ENCODE measurements at places on chromosomes 3 and 15.

DNA sequence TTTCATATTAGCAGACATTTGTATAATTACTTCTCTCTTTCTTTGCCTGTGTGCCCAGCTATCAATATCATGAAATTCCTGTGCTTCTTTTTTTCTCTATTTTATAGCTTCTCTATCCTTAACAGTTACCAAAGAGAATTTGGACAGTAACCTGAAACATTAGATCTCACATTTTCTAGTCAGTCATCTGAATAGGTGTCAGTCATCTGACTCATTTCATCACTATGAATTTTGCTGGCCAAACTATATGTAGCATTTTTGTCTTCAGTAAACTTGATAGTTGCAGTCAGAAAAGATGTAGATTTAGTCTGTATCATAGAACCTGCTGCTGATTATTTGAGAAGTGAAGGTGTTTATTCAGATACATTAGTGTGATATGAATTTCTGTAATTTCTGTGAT lies 52.6 kb downstream of the HMG20A start:
- DNase-seq, result no peak

GRCh38 chr3:27319847-27320526 lies 49.2 kb downstream of the NEK10 start:
- peak; percentile 89 for DNase-seq

GRCh38 chr3:132818251-132818650 lies 96.0 kb upstream of the NPHP3 start:
- DNase-seq, result no peak

DNA sequence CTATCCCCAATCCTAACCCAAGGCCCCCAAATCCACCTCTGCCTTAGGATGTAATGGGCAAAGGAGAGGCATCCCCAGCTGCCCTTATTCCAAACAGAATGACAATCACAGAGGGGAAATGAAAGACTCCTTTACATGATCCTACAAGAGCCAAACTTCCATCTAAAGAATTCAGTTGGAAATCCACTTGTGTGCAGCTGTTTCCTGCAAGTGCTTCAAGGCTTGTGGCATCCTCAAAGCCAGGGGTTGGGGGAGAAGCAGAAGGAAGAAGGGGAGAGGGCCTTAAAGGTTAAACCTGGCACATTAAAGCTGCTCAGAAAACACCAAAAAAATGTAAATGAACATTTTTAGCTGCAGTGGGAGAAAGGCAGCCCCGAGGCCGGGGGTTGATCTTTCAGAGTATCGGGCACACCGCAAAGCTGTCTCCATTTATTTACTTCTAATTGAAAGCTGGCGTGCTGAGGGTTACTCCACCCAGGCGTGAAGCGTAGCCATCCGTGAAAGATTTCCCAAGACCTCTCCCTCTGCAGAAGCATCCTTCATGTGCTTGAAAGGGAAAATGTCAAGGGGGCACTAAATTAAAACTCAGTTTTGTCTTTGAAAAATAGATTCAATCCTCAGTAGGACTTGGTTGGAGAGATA lies 217.8 kb downstream of the SHQ1 start:
- DNase-seq, result no peak

GRCh38 chr3:46371519-46372340 lies 984 bp downstream of the CCR5 start:
- DNase-seq, result no peak

DNA sequence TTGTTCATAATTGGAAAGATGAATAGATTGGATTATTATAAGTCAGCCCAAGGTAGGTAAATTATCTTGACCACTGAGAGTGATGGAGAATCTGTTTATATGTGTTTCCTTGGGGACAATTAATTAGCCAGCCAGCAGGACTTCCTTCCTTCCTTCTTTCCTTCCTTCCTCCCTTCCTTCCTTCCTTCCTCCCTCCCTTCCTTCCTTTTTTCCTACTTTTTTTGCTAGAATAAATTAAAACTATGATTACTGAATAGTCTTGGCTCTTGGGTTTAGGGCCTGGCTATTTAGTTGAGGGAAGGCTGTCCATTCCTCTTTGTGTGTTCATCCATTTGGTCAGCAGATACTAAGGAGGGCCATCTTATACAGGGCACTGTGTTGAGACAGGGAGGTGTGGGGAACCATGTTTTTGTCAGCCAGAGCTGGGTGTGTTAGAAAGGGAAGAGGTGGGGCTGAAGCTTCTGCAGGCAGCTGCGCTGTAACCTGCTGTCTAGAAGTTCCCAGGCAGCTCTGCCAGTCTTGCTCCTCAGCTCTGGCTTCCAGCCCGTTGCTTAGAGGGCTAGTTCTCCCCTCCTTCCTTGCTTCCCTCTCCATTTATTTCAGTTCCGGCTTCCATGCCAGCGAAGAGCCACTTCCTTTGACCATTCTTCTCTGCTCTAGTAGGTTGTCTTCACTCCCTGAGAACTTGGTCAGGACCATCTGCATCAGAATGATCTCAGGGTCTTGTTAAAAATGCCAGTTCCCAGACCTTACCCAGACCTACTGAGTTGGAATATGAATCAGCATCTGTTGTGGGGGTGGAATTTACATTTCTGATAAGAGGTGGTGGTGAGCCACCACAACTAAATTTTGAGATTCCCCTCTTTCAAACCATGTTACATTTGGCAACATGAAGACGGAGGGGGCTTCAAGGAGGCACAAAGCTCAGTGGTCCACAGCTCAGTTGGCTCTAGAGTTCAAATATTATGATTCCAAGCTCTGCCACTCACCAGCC lies 113.9 kb downstream of the DGKG start:
- no peak for DNase-seq

- DNase-seq, result no peak
These were observed 49.2 kb upstream of the TMEM115 start for GRCh38 chr3:50408443-50408944.

GRCh38 chr3:105715372-105715771 lies 153.4 kb downstream of the CBLB start:
- DNase-seq, result no peak

GRCh38 chr3:52126036-52126435 lies 28.2 kb downstream of the POC1A start:
- DNase-seq, result no peak

- DNase-seq, result no peak
These were observed 50.4 kb upstream of the TBC1D21 start for GRCh38 chr15:73822998-73823397.

GRCh38 chr15:93614386-93615104 lies 525.5 kb upstream of the RGMA start:
- DNase-seq, result no peak

DNA sequence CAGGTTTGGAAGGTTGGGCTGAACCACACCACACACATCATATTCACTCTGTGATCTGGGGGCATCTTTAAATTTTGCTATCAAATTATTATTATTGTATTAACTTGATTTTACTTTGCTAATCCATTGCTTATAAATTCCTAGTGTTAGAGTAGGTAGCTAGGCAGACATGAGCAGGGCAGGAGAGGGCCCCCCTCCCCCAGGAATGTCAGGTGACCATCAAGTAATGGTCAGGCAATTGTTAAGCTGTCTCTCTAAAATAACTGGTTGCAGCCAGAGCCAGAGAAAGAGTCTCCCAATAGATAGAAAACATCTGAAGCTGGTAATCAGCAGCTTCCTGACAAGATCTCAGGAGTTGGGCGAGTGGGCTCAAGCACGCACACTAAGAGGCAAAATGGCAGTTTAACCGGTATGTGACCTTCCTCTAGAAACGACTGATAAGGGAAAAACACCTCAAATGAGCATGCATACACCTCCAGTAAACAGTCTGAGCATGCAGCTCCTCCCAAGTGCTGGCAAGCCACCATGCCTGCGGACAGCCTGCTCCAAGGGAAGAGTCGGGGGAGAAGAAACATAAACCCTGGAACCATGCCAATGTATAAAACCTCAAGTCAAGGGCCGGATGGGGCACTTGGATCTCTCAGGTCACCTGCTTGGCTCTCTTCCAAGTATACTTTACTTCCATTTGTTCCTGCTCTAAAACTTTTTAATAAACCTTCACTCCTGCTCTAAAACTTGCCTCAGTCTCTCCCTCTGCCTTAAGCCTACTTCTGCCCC lies 3.1 kb upstream of the CXCR6 start:
- no peak for DNase-seq

DNA sequence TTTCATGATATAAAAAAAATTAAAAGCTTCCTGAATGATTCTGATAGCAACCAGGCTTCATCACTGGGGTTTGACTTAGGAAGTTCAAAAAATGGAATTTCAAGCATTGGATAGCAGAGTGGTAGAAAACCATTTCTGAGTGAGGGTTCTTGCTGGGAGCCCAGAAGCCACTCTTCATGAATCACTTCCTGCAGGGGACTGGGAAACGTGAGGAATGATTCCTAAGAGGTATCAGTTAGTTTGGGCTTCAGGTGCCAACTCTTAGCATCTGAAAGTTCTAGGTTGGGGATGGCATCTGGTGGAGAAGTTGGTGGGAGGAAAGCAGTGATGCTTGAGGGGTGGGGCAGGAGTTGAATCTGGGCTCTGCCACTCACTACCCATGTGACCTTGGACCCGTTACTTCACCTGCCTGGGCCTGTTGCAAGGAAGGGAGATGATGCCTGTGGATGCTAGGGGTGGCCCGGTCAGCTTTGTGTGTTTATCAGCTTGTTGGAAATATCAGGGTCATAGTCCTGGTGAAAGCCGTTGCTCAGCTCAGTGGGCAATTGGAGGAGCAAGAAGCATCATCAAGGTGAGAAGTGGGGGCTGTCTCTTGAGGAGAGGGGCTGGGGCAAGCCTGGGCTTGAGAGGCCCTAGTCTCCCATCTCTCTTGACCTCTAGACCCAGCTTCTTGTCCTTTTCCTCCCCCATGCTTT lies 37.0 kb upstream of the TNFAIP8L3 start:
- DNase-seq, result no peak

DNA sequence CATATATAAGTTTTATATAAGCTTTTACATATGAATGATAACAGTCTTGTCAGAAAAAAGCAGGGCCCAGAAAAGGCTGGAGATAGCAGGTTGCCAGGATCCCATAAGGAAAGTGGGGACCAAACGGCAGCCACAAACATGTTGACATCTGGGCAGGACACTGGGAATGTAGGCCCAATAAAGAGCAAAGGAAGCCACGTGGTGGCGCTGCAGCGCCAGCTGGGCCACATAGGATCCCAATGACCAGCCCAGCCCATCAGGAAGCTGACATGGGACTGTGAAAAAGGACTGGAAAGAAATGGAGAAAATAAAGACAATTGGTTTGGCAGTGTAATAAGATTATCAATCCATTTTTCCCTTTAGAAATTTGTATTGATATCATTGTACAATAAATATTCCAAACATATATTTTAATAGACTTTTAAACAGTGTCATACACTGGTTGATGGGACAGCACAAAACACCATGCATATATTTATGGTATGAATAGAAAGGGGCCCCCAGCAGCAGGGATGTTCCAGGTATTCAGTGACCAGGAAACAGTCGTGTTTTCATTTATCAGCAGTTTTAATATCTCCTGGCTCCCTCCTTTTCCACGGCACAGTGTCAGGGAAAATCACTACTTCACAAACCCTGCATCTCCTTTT lies 89.0 kb upstream of the STRIT1 start:
- peak; percentile 31 for DNase-seq

DNA sequence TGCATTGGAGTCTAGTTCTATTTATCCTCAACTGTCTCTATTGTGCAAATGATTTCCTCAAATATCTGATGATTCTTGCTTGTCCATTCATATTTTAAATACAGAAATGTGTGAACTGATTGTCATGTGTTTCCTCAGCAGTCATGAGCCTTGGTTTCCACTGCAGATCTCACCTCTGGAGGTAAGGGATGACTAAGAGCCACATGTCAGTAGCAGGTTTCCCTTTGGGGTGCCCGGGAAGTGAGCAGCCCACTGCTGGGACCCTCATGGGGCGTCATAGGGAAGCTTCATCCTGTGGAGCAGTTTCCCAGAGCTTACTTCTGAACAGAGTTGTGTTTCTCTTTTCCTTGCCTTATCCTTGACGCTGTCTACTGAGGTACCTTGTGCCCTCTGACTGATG lies 149.2 kb upstream of the TOPAZ1 start:
- no peak for DNase-seq

DNA sequence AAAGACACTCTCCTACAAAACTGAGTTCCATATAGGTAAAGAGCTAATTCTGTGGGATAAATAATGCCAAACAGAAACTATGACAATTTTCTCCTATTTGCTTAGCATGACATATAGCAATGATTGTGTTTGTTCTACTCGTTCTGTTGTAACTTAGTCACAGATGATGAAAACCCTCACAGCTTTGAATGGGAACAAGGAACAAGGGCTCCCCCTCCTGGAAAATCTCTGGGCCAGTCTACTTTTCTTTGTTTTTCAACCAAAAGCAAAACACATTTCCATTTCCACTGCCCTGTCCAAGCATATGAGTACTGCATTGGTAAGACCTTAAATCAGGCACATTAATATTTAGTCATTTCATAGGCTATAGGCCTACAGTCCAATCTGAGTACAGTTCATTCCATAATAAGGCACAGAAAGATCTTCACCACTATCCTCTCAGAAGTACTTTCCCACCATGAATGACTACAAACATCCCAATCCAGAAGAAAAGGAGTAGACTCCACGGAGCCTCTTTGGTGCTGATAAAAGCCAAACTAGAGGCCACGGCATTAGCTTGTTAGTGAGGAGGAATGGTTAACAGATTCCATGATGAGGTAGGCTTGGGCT lies 67.1 kb downstream of the ATP8B4 start:
- DNase-seq, result peak; percentile 49

- DNase-seq, result no peak
These were observed 900.1 kb downstream of the ROBO1 start for GRCh38 chr3:78867409-78868372.

- no peak for DNase-seq
These were observed 385.4 kb upstream of the LRRC3B start for GRCh38 chr3:26237036-26237682.

DNA sequence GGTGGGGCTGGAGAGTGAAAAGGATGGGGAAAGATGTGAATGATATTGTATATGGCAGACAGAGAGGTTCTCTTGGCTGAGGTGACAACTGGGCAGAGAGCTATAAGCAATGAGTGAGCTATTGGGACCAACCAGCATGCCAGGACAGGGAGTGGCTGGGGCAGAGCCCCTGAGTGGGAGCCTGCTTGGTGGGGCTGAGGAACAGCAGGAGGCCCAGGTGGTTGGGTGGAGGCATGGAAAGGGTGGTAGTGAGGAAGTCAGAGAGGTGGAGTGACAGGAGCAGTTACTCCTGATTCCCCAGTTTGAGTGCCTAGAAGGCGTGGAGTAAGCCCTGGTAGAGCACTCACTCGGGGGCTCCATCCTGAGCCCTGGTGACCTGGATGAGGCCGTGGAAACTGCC lies 15.5 kb upstream of the TNFAIP8L3 start:
- no peak for DNase-seq

- DNase-seq, result no peak
These were observed 20.8 kb upstream of the VPS8 start for GRCh38 chr3:184791171-184791570.

- DNase-seq, result no peak
These were observed 12.6 kb downstream of the BFSP2 start for GRCh38 chr3:133412183-133413132.

DNA sequence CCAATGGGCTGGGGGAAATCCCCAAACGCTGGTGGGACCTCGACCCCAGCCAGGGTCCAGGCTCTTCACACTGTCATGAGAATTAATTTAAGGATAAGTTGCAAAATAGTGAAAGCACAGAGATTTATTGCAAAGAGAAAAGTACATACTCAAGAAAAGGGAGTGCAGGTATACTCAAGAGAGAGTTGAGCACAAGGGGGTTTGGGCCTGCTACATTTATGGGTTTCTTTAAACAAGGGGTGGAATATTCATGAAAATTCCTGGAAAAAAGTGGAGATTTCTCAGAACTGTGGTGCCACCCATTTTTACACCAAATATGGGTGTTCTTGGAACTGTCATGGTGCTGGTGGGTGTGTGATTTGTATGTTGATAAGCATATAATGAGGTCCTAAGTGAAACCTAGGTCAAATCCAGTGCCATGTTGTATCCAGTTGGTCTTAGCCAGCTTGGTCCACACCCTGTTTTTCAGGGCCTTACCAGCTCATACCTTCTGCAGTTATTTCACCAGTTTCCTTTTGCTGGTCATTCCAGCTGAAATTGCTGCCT lies 32.6 kb upstream of the NEO1 start:
- no peak for DNase-seq

All from LNCaP clone FGC (cell line).